Left renal pelvis (tissue), 4 donors: ENCODE measurements at places on chromosomes 1 and 21. TPM values are rescaled to one million over a fixed set of nuclear protein-coding genes. Genes with fewer than 3 reads are reported as not detected.

- DNase-seq, result no peak
These were observed 34.8 kb downstream of the LIN9 start for GRCh38 chr1:226274138-226274537.

GRCh38 chr1:229101011-229101871, 169.7 kb upstream of the RAB4A start:
- DNase-seq, result no peak

GRCh38 chr1:205843036-205843859, 6.7 kb downstream of the PM20D1 start:
- DNase-seq, result no peak

- DNase-seq, result no peak
These were observed 159.0 kb downstream of the CASZ1 start for GRCh38 chr1:10637400-10637799.

GRCh38 chr1:239125893-239126292, 260.5 kb upstream of the CHRM3 start:
- no peak for DNase-seq

DNA sequence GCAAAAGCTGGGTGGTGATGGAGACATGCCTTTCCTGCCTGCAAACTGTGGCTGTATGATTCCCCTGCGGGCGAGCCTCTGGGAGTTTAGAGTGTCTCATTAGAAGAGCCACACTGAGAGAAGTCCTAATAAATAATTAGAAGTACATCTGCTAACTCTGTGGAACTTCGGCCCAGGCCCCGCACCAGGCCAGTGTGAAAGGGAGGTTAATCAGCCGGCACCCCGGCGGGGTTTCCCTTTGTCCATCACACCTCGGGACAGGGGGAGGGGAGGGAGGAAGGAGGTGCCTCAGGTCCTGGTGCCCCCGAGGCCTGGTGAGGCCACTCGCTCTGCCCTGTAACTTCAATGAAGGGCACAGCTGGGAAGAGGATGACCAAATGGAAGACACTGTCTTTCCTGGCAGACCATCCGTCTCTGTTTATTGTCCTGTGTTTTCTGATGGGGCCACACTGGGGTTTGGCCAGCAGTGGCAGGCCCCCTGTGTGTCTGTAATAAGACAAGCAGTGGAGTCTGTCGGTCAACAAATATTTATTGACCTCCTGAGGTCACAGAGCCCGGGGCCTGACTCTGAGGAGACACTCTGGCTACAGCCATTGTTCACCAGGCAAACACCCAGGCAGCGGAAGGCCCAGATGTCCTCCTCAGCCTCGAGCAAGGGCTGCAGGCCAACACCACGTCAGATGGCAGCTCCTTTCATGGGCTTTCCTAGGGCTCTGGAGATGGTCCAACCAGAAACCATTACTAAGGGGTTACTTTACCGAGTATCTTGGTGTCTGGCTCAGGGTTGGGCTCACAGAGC, 267.5 kb upstream of the RAB4A start:
- no peak for DNase-seq

GRCh38 chr1:181637998-181638397, 154.7 kb downstream of the CACNA1E start:
- no peak for DNase-seq

DNA sequence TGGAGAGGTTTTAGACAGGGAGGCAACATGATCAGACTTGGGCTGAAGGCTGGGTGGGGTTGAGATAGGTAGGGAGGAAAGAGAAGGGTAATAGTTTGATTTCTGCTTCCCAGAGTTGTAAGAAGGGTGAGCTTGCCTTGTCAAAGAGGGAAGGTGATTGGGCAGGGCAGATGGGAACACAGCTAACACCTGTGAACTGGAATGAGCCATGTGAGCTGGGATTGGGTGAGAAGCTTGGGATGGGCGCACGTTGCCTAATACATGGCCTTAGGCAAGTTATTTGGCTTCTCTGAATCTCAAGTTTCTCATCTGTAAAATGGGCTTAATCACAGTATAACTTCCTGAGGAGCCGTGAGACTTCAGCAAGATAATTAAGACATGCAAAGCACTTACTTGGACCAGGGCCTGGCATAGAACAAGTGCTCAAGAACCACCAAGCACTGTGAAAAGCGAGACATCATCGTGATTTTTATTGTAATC, 33.8 kb upstream of the ID3 start:
- DNase-seq, result no peak

GRCh38 chr1:101496109-101496508, 259.3 kb downstream of the S1PR1 start:
- no peak for DNase-seq

DNA sequence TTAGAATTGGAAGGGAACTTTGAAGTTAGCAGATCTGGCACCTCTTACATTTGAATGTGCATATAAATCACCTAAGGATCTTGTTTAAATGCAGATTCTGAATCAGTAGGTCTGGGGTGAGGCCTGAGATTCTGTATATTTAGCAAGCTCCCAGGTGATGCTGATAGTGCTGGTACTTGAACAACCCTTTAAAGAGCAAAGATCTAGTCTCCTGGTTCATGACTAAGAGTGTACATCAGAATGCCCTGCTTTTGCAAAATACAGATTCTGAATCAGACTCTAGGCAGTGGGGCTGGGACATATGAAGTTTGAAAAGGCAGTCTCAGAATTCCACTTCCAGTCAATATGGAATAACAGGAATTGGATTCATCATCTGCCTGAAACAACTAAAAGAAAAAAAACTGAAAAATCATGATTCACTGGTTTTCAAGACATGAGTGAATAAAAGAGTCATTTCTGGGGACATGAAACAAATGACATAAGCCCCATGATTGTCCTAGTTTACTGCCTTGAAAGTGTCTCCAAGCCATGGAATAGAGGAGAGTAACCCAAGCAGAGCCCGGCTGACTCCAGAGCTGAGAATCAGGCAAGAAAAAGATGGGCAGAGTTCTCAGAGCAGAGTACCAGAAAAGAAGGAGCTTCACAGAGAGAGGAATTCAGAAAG, 149.6 kb upstream of the SGIP1 start:
- no peak for DNase-seq

DNA sequence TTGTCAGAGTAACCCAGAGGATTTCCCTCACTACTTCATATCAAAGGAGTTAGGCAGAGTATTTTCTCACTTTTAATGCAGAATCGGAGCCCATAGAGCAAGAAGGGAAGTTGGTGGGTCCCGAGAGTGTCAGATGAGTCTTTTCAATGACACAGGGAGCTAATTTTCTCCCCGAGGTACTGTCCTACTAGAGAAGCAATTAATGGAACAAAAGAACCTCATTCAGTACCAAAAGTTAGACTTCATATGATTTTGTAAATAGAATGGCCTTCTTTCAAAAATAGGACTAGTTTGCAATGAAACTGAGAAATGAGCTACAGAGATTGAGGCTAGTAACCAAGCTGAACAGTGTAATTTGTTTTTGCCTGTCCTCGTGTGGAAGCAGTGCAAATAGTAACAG, 3.9 kb downstream of the NCAM2 start:
- DNase-seq, result no peak

GRCh38 chr1:63012339-63012738, 228.4 kb downstream of the ATG4C start:
- DNase-seq, result no peak

GRCh38 chr1:241465673-241466072, 53.9 kb downstream of the FH start:
- DNase-seq, result no peak

- DNase-seq, result no peak
These were observed 29.3 kb downstream of the IQGAP3 start for GRCh38 chr1:156543066-156543465.

GRCh38 chr1:230145505-230145899, 78.5 kb downstream of the GALNT2 start:
- no peak for DNase-seq

DNA sequence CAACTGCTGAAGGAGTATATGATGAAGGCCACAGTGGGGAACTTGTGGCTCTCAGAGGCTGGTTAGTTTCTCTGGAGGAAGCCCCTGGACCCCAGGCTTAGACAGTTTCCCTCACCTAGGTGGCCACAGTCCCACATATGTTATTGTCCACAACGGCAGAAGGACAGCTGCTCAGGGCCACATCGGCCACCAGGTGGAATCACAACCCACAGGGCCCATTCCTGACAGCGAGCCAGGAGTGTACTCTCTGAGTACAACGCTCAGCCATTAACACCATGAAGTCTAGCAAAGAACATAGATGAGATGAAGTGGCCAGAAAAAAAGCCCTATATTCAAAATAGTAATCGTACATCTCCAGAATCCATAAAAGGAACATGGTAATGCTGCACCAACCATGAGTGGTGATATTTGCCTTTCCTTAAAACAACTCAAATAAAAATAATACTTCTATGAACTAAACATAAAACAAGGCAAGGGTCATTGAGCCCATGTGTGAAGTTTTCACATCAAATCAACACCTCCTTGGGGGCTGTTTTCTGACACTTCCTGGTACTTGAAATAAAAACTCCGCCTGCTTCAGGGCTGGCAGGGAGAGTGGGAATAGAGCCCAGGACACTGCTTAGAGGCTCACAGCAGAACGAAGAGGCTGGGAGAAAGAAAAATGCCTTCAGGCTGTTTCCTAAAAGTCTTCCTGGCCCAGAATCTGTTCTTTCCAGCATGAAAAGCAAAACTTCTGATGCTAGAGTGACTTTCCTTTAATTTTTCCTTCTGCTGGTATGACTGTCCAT, 383.3 kb downstream of the HHAT start:
- DNase-seq, result no peak

DNA sequence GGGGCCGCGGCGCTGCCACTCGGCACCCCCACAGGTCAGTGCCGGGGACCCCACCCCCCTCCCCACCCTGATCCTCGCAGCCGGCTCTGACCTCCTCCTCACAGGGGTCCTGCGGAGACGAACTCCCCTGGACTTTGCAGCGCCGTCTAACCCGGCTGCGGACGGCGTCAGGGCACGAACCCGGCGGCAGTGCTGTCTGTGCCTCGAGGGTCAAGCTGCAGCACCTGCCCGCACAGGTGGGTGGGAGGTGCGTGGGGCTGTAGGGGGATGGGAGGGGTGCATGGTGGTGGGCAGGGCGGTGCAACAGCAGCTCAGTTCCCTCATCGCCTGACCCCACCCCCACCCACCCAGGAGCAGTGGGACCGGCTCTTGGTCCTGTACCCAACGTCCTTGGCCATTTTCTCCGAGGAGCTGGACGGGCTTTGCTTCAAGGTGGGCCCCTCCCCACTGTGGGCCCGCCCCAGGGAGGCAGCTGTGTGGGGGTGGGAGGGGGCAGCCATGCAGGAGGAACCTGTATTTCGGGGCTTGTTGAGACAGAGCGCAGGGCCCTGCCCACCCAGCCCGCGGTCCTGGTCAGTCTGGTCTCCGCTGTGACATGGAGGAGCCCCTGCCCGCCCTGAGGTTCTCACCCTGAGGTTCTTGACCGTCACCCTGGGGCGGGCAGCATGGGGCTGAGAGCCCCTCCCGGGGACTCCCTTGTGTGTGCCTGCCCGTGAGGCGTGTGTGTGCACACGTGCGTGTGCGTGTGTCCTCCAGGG, 4.9 kb downstream of the PLEKHN1 start:
- DNase-seq, result no peak

GRCh38 chr21:29637134-29637533, 302.7 kb downstream of the GRIK1 start:
- no peak for DNase-seq

DNA sequence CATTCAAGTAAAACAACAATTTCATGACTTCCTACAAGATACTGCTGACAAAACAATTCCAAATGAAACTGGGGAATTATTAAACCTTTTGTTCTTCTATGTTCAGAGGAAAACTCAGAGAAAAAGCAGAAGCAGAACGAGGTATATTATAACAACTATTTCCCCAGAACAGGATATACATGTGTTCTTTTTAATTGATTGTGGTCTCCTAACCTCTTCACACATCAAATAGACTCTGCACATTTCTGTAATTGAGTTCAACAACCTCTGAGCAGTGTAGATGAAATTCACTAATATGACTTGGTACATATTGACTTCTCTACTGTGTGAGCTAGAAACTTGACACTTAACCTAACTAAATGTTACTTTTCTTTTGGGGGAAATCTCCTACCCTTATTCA, 584.2 kb downstream of the NEGR1 start:
- DNase-seq, result no peak

- no peak for DNase-seq
These were observed 8.1 kb upstream of the LBR start for GRCh38 chr1:225435957-225436392.

- DNase-seq, result no peak
These were observed 166.6 kb downstream of the LMX1A start for GRCh38 chr1:165189913-165190312.

DNA sequence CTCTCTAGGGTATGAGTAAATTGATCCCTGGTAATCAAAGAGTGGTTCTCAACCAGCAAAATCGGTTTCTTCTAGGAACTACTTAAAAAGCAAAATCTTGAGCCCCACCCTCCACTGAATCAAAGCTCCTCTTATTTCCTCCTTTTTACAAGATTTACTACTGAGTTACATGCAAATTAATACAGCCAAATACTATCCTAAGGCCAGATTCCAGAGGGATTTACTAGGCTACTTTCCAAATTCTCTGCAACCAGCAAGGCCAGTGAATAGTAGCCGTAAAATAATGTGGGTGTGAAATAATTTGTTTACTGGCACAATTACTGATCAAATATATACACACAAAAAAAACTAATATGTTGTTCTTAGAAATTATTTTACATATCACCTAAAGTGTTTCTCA, 1583.8 kb downstream of the NCAM2 start:
- DNase-seq, result no peak

GRCh38 chr1:25573961-25574360, 30.6 kb downstream of the LDLRAP1 start:
- no peak for DNase-seq

DNA sequence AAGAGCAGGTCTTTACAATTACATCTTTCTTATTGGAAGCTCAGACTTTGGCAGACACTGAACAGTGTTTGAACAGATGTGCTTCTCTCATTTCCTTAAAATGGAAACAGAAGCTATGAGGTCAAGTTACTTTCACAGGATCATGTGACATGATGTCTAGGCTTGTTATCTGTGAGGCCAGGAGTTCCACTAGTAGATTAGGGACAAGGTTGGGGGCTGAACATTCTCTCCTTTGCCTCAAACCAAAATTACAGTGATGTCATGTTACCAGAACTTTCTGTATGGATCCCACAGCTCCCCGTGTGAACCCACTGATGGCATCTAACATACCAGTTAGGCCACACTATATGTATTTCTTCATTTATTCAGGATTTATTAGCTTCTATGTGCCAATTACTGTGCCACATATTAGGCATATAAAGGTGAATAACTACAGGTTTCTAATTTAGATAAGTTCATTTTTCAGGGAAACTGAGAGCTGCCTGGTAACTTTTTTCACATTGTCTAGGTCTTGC, 6.0 kb downstream of the DYNLT5 start:
- no peak for DNase-seq

DNA sequence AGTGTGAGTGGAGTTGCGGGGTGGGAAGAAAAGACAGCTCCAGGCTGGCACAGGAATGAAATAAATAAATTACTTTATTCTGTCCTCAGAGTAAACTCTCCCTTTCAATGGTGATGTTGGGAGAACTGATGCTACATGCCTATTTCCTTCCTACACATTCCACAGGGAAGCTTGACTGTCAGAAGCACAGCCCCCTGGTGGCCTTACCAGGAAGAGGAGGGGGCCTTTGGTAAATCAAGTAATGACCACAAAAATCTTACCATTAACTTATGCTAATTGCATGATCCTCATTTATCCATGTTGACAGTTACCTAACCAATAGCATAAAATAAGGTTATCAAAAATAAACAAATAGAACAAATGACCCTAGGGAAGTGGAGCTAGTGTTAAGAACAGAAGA, 605.0 kb upstream of the PKN2 start:
- DNase-seq, result no peak

Gene TRAF3IP3
- 1.1 TPM for polyA plus RNA-seq

Gene NCMAP
- 0.53 TPM for polyA plus RNA-seq

Gene ANKRD35
- 4.9 TPM for polyA plus RNA-seq

Gene LCE1D
- not detected for polyA plus RNA-seq

Gene BTBD19
- 12.8 TPM for polyA plus RNA-seq

Gene XCL1
- not detected for polyA plus RNA-seq

Gene MROH7
- 3.1 TPM for polyA plus RNA-seq

Gene RPS27
- polyA plus RNA-seq, result 3,137 TPM

Gene HLX
- 9.3 TPM for polyA plus RNA-seq
